ENCODE measurements at places on chromosomes 13 and 19.

DNA sequence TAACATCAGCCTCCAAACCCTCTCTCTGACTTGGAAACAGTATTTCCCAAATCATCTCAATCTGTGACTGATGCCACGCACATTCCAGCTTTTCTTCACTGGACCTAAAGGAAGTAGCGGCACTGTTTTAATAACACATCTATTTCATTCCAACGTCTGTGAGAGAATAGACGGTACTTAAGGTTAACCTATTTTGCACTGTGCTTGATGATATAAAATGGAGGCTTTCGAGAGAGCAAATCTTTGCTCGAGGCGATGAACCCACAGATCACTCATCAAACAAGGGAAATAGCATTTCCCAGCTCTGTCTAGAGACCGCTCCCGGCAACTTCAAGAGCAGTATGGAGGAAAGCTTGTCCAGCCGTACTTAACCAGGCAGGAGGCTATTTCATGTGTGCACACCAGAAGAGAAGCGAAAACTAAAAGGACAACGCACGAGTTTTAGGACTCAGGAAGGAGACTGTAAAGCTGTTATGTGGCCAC is 2.9 kb downstream of the UBL3 start:
- DNase-seq, result no peak

DNA sequence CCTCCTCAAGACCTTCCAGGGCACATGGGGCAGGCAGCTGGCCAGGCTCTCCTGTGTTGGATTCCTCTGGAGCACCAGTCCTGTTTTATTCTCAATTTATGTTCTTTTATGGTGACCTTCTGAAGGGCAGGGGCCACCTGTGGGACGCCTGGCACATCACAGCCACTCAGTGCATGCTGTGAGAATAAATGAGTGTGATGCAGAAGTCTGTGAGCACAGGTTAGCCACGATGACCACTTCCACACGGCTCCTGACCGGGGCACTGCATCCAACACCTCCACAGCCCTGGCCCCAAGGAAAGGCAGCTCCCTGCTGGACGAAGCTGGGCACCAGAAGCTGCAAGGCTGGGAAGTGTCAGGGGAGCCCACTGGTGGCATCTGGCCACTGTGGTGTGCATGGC is 122.8 kb downstream of the CRYL1 start:
- no peak for DNase-seq

DNA sequence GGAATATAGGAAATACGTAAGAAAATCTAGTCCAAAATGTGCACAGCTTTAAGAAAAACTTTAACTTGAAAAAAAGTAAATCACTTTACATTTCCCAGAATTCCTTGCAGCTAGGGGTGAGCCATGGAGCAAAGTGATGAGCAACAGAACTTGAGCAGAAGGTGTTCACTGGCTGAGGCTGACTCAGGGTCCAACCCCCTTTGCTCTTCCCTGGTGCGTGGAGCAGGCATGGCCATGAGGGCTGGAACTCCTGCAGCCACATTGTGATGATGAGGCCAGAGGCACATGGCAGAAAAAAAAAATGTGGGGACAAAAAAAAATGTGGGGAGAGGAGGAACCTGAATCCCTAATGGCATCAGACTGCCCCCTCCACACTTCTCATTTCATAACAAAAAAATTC is 9.9 kb upstream of the PLA2G4C start:
- no peak for DNase-seq

DNA sequence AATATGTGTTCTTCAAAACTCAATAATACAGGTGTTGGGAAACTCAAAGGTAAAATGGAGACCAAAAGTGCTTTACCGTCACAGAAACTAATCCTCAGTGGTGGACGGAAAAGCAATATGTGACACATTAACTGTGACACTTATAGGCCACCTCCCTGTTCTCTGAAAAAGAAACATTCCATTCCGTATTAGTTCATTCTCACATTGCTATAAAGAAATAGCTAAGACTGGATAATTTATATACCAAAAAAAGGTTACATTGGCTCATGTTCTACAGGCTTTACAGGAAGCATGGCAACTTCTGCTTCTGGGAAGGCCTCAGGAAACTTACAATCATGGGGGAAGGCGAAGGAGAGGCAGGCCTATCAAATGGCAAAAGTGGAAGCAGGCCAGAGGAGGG is 435.3 kb upstream of the HTR2A start:
- DNase-seq, result no peak

DNA sequence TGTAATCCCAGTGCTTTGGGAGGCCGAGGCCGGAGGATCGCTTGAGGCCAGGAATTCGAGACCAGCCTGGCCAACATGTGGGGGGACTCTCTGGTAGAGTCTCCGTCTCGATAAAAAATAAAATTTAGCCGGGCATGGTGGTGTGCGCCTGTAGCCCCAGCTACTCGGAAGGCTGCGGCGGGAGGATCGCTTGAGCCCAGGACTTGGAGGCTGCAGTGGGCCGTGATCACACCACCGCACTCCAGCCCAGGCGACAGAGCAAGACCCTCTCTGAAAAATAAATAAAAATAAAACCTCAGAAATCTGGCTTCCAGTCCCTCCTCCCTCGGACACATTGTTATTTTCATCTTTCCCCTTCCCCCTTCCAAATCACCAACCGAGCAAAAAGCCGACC is 332 bp downstream of the IRGQ start:
- no peak for DNase-seq

DNA sequence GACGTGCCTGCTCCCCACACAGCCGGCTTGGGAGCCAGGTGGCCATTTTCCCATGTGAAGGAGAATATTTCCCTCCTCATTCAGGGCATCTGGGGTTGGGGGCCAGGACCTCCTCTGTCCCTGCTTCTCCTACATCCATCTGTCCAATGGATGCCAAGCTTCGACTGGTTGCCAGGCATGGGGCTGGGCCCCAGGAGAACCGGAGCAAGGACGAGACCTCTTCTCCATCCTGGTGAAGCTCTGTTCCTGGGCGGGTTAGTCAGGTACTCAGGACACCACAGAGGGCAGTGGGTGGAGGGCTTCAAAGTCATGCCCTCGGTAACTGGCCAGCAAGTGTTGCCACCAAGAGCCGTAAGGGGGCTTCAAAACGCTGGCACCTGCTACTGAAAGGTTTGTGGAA is 22.3 kb upstream of the SLC15A1 start:
- DNase-seq, result no peak

DNA sequence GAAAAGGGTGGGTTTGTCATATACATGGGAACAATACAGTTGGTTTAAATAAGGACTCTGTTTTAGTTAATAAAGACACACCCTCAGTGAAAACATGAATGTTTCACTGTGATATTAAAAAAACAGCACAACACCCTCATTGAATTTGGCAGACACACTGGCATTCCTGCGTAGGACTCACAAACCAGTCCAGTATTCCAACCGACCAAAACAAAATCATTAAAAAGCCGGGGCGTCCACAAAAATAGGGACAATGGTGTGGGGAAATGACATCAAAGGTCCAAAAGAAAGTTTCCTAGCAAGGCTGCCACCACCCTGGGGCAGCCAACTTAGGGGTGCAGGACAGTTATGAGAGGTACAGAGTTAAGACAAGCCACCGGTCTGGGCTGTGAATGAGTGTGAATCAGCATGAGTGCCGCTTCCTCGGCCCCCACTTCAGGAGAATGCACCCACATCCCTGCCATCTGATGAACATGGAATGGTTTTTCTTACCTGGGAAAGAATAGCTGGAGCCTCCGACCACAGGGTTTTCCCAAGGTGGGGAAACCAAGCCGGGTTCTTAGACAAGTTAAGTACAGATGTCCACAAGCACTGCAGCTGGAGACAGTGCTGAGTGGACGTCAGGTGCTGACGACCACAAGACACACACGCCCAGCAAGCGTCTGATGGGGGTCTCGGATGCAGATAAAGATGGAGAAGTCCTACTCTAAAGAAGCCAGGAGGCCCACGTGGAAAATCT is 73.3 kb downstream of the KLF2 start:
- no peak for DNase-seq

DNA sequence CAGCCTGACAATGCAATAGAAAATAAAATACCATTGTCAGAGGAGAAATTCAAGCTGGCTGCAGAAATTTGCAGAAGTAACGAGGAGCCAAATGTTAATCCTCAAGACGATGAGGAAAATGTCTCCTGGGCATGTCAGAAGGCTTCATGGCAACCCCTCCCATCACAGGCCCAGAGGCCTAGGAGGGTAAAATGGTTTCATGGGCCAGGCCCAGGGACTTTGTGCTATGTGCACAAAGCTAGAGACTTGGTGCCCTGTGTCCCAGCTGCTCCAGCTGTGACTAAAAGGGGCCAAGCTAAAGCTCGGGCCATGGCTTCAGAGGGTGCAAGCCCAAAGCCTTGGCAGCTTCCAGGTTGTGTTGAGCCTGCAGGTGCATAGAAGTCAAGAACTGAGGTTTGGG is 431.7 kb downstream of the LMO7 start:
- DNase-seq, result no peak

DNA sequence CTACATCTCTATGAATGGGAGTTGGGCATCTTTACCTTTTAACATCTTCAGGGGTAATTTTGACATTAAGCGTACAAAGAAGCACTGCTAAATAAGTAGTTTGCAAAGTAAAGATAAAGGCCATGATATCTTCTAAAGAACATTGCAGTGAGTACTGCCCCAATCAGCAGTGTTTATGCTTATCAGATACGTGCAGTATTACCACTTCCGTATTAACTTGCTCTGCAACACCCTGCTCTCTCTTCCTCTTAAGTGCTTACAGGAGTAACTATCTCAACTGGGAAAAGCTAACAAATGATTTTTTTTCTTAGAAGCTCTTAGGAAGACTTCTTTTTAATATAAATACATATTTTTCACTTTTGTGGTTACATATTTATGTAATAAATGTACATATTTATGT is 793.7 kb upstream of the SLC10A2 start:
- DNase-seq, result peak; percentile 60

- no peak for DNase-seq
Observed at GRCh38 chr19:2633693-2634075, 68.8 kb downstream of the GNG7 start.

- DNase-seq, result no peak
Observed at GRCh38 chr13:53207556-53207955, 178.9 kb downstream of the OLFM4 start.

DNA sequence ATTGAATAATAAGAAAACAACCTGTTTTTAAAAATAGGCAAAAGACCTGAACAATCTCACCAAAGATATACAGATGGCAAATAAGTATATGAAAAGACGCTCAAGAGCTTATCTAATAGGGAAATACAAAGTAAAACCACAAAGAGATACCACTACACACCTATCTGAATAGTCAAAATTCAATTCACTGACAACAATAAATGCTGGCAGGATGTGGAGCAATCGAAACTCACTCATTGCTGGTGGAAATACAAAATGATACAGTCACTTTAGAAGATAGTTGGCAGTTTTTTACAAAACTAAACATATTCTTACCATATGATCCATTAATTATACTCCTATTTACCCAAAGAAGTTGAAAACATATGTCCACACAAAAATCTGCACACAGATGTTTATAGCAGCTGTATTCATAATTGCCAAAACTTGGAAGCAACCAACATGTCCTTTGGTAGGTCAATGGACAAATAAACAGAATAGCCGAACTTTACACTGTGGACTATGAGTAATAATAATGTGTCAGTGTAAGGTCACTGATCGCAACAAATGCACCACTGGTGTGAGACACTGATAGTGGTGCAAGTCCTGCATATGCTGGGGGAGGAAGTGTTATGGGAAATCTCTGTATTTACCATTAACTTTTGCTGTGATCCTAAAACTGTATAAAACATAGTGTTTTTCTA is 20.8 kb downstream of the ZC3H13 start:
- DNase-seq, result peak; percentile 82

DNA sequence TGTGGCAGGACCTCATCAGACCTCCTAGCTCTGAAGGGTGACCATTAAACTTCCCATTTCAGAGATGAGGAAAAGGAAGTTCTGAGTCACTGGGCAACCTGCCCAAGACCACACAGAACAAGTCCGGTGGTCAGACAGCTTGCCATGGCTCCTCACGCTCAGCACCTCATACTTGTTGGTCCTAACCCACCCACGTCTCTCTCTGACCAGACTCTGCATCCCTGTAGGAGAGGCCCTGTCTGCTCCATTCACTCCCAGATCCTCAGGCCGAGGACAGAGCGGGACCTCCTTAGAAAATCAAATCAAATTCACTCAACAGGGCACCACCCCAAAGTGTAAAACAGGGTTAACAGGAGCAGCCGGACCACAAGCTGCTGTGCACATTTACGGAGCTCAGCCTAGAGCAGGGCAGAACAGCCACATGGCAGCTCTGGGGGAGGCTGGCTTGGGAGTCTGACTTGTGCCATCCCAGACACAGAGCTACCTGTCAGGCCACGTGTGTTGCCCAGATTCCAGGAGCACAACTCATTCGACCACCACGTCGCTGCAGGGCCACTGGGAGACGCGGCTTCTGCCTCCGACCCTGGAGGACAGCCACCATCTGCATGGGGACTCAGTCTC is 1.7 kb downstream of the MIER2 start:
- no peak for DNase-seq

GRCh38 chr19:7925171-7925851 is 624 bp downstream of the CTXN1 start:
- peak; percentile 79 for DNase-seq

GRCh38 chr13:98489446-98490194 is 87.3 kb downstream of the STK24 start:
- no peak for DNase-seq

DNA sequence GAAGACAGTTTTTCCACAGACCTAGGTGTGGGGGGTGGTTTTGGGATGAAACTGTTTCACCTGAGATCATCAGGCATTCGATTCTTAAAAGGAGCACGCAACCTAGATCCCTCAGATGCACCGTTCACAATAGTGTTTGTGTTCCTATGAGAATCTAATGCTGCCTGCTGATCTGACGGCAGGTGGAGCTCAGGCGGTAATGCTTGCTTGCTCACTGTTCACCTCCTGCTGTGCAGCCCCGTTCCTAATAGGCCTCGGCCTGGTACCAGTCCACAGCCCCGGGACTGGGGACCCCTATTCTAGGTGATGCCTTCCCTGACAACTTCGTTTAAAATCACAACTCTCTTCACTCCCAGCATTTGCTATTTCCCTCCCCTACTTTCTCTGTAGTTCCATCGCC is 149.6 kb downstream of the IER2 start:
- DNase-seq, result no peak

GRCh38 chr19:35267818-35268535 is 785 bp upstream of the USF2 start:
- DNase-seq, result peak; percentile 91

GRCh38 chr19:42032431-42032830 is 37.6 kb downstream of the GRIK5 start:
- DNase-seq, result no peak

- no peak for DNase-seq
Observed at GRCh38 chr19:29810504-29810871, 1.3 kb upstream of the CCNE1 start.

GRCh38 chr19:58268344-58268743 is 10.4 kb upstream of the ZNF8 start:
- no peak for DNase-seq
